ENCODE measurements at places on chromosomes 2 and 18.

GRCh38 chr2:28310107-28310506, 82.6 kb upstream of the FOSL2 start:
- no peak for DNase-seq

GRCh38 chr2:152950126-152950525, 231.7 kb downstream of the ARL6IP6 start:
- no peak for DNase-seq

DNA sequence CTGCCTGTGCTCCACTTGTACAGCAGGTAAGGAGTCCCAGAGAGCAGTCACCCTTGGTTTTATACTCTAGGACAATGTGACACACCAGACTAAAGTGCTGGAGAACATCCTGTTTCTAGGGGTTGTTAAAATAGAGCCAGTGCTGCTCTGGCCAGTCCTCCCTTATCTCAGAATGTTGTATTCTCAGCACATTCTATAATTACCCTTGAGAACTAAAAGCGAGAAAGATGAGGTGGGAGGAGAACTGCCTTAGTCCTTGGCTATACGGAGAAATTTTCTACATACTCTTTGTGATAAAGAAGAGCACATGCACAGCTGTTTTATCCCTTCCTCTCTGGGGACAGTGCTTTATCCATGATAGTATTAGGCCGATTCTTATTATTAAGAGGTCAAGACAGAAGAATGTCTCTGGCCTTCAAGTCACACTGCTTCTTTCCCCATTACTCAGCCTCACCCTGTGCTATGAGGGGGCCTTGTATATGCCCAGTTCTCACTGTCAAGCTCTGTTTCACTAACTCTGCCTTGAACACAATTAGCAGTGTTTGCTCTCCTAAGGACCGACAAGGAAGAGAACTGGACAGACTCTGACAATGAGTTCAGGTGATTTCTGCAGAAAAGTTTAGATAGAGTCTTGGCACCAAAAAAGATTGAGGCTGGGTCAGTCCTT, 385.8 kb downstream of the TRIB2 start:
- no peak for DNase-seq

DNA sequence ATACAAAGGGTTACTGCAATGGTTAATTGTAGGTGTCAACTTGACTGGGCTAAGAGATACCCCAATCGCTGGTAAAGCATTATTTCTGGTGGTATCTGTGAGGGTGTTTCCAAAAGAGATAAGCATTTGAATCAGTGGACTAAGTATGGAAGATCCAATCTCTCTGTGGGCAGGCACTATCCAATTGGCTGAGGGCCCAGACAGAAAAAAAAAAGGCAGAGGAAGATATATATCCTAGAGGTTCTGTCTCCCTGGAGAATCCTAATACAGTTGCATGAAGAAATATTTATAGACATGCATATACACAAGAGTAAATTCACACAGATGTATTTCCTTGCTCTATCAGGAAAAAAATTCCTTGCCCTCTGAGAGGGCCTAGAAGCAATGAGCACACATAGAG, 43.9 kb downstream of the TBC1D8 start:
- DNase-seq, result no peak

GRCh38 chr2:96259497-96259921, 6.3 kb downstream of the TMEM127 start:
- DNase-seq, result no peak

DNA sequence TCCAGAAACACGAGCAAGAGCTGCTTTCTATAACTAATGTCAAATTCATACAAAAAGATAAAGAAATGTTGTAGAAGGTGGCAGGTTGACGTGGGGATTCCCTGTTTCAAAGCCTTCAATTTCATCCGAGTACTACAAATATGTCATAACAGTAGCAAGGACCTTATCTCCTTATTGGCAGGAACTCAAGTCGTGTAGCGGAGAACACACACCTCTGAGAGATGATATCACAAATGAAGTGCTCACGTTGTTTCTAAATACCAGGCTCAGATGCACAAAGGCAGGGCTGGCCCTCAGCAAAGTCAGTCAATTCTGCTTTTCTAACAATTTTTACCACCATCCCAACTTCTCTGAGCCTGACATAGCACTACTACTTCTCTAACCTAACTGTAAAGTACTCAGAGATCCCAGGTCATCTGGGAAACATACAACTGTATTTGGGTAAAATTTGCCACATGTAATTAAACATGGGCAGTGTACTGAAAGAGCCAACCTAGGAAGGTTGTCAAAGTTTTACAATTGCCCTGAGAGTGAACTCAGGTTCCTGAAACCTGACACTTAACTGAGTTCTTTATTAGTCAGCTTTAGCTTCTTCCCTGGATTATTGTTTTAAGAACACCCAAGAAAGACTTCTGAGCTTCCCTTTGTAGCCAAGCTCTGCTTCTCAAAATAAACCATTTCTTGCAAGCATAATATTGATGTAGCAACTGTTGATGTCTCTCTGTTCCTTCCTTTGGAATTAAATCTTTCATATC, 813.7 kb upstream of the ACVR2A start:
- no peak for DNase-seq

GRCh38 chr2:234373481-234374149, 123.3 kb downstream of the ARL4C start:
- no peak for DNase-seq

GRCh38 chr18:73245345-73245744, 377.6 kb upstream of the NETO1 start:
- DNase-seq, result no peak

GRCh38 chr2:71939588-71940535, 207.8 kb downstream of the CYP26B1 start:
- no peak for DNase-seq

- DNase-seq, result no peak
These were observed 58.2 kb downstream of the KLHL14 start for GRCh38 chr18:32714571-32715148.

DNA sequence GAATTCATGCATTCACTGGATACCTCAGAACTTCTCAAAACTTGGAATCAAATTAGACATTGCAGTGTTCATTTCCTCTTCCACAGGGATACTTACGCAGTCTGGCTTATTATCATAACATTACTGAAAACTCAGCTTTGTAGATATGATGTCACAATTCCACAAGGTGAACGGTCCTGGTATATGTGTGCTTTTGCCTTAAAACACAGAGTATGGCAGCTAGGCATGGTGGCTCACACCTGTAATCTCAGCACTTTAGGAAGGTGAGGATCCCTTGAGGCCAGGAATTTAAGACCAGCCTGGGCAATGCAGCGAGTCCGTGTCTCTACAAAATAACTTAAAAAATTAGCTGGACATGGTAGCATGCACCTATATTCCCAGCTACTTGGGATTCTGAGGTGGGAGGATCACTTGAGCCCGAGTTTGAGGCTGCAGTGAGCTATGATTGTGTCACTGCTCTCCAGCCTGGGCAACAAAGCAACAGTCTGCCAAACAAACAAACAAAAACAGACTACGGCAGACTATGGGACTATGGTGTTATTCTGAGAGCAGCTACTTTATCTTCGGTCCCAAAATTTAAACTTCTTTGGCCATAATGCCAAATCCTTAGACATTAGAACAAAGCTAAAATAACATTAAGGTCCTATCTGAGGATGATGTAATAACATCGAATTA, 1191.9 kb upstream of the SLC39A10 start:
- peak; percentile 9 for DNase-seq

DNA sequence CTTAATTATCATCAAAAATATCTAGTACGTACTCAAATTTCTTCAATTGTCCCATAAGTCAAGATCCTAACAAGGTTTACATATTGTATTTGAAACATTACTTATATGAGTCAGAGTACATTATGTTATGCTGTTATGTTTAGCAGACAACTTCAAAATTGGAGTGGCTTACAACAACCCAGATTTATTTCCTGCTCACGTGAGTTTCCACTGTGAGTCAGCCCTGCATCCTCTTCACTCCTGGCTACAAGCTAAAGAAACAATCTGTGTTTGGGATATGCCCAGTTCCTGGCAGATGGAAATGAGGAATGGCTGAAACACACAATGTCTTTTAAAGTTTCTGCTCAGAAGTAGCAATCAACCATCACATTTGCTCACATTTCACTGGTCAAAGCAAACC, 31.5 kb upstream of the TANC1 start:
- DNase-seq, result no peak

DNA sequence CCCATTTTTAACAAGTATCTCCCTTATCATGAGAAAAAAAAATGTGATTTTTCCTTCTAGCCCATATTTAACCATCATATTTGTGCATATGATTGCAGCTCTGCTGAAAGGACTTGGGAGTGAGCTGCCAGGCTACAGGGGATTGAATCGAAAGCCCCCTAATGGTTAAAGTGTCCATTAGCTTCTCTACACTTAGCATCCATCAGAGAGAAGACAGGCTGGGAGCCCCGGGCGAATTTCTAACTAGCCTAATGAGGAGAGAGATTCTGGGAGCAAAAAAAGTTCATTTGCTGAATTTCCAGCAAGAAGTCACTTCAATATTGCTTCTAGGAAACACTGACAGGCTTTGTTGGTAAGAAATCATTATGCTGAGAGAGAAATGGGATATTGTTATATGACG, 848.8 kb downstream of the TDRD15 start:
- DNase-seq, result no peak

DNA sequence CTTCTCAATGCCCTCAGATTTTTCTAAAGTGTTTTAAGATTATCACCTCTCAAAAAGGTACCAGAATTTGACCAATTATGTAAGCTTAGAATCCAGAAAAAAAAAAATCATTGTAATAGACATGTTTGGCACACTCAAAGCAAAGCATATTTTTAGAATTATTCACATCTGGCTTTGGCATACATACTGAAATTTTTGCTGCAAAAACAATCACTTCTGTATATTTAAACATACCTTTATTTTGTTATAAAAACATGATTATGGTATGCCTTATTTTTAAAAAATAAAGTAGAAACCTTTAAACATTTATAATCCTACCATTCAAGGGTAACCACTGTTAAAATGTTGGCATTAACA, 143.3 kb downstream of the ESCO1 start:
- DNase-seq, result no peak

GRCh38 chr18:26813043-26813442, 52.5 kb downstream of the AQP4 start:
- DNase-seq, result no peak

DNA sequence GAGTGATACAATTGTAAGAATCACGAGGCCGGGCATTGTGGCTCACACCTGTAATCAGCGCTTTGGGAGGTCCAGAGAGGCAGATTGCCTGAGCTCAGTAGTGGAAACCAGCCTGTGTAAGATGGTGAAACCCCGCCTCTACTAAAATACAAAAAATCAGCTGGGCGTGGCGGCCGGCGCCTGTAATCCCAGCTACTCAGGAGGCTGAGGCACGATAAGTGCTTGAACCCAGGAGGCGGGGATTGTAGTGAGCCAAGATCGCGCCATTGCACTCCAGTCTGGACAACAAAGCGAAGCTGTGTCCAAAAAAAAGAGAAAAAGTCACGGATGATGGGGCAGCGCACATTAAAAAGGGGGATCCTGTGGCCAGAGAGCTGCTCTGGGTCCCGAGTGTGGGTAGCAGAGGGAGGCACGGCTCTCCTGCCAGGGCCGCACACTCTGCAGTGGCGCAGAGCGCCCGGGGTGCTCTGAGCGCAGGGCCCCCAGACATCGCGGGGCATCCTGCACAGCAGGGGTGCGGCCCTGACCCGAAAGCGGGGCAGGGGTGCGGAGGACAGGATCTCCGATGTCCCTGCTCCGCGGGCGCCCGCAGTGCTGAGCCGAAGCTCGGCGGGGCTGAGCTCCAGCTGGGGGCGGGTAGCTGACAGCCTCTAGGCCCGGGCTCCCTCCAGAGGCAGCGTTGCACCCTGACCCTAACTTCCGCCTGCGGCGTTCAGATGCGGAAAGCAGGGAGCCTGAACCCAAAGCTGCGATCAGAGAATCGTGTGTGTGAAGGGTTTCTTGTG, 30.4 kb upstream of the RAB6D start:
- DNase-seq, result peak; percentile 30

DNA sequence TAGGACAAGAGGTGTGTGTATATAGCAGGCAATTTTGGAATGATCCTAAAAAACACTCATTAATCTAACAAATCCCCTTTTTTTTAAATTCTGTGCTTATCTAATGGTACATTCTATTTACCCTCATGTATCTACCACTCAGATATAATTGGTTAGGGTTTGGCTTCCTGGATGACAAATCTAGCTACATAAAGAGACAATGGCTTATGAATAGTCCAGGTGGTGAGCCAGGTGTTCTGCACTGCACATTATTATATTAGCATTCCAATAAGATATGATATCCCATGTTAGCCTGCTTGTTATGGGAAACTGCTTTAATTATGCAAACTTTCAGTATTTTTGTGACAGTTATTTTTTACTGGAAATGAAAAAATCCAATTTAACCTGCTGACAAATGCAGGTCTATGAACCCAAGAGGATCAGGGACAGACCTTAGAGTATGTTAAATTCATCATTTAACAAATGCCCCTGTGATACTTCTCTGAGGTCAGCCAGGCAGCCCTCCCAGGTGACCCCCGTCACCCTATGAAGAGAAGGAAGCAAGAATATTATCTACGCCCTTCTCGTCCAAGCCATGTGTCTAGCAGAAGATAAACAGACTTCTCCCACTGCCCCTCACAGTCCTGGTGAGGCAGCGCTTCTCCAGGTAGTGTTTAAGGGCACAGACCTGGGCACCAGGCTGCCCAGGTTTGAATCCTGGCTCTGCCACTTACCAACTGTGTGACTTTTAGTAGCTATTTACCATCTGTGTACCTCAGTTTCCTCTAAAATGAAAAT, 83.0 kb downstream of the ADD2 start:
- no peak for DNase-seq
